ENCODE measurements at places on chromosomes 13 and 19.

DNA sequence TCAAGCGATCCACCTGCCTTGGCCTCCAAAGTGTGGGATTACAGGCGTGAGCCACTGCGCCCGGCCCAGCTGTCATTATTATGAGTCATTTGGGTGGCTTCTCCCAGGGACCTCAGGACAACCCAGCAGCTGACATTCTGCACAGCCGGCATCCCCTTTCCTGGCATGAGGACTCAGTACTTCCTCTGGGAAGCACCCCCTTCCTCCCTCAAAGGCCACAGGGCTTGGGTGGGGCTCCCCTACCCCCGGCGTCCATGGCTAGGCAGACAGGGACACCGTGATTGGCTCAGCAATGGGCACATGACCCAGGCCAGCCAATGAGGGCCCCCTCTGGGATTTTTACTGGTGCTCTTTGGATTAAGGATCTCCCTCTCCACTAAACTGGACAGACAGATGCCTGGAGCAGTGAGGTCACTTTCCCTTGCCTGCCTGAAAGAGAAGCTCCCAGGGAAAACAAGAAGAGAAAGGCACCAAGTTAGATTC lies 6.0 kb downstream of the KANK2 start:
- no peak for DNase-seq

DNA sequence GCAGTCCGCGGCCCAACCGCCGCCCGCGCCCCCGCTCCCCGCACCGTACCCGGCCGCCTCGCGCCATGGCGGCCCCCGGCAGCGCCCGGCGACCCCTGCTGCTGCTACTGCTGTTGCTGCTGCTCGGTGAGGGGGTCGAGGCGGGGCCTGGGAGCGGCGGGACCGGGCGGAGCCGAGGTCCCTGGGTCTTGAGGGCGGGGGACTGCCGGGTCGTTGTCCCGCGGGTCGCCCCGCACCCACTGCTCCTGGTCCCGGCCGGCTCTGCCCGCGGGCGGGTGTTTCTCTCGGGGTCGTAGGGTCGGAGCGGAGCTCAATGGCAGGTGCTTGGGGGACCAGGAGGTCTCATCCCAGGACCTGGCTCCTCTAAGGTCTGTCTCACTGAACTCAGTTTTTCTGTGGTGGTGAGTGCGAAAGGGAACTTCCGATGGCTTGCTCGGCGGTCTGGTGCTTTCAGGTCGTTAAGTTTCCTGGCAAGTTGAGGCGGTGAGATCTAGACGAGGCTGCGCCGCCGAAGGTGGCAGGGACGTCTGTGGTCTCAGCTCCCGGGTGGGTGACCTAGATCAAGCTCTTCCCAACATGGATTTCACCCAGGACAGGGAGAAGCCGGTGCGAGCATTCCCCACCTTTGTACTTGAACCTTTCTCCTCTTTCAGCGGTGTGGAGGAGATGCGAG lies 467 bp downstream of the LAMP1 start:
- peak; percentile 10 for DNase-seq

DNA sequence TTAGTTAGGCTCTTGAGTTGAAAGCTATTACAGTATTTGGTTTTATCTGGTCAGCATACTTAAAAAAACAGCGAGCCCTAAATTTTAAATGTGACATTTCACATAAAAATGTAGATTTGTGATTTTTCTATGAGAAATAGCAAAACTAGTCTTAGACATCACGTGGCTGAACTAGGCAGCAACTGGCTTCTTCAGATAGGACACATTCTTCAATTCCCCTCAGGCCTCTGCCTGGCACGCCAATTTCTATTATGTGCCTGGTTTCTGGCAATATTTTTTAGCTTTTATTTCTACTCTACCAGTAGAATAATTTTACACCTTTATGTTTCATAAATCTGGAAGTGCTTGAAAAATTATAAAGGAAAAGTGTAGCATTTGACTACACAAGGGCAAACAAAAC lies 433.7 kb downstream of the DIAPH3 start:
- no peak for DNase-seq

GRCh38 chr13:40876020-40876738 lies 86.8 kb downstream of the SLC25A15 start:
- DNase-seq, result no peak

GRCh38 chr13:67122251-67122650 lies 107.9 kb downstream of the PCDH9 start:
- no peak for DNase-seq

GRCh38 chr19:8129061-8129618 lies 20.3 kb downstream of the FBN3 start:
- no peak for DNase-seq

GRCh38 chr19:1822210-1822609 lies 10.1 kb upstream of the ATP8B3 start:
- DNase-seq, result no peak

DNA sequence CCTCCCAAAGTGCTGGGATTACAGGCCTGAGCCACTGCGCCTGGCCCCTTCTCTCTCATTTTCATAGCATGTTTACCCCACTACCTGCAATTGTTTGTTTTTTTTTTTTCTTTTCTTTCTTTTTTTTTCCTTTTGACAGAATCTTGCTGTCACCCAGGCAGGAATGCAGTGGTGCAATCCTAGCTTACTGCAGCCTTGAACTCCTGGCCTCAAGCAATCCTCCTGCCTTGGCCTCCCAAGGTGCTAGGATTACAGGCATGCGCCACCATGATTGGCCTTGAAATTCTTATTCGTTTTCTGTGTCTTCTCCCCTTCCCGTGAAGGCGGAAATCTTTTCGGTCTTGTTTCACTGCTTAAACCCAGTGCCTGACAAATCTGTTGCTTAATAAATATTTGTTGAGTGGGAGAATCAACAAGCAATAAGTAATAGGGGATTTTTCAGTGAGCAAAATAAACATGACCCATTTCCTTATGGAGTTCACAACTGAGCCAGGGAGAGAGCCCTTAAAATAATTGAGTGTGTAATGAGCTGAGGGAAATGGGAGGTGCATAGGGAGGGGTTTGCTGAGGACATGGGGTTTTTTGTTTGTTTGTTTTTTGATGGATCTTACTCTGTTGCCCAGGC lies 1.8 kb upstream of the INSR start:
- no peak for DNase-seq

DNA sequence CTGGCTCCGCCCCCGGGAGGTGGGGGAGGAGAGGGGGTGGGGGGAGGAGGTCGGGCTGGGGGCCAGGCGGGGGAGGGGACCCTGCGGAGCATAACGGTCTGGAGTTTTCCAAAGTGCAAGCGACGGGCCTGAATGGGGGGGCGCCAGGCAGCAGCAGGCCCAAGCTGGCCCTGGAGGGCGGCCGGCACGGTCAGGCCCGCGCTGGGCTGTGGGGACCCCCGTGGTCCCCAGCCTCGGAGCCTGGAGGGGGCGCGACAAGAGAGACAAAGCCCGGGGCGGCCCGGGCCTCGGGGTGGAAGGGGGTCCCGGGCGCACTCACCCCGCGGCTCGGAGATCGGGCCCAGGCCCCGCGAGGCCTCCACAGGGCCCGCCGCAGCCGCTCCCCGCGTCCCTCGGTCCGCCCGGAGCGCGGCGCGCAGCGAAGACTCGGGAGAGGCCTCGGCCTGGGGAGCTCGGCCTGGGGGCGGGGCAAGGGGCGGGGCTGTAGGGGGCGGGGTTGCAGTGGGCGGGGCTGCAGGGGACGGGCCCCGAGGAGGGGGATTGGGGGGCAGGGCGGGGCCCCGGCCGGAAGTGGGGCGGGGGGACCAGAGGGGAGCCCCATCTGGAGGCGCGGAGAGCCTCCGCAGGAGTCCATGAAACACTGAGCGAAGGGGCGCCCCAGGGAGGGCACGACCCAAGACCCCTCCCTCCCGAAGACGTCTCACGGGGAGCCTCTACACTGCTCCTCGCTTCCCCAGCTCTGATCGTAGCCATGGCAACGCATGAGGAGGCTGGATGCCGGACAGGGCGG lies 47.6 kb downstream of the PTPRS start:
- peak; percentile 20 for DNase-seq

All from stimulated activated CD4-positive, alpha-beta T cell treated with anti-CD3 and anti-CD28 coated beads, Interleukin-1b, Interleukin-23, amount 100 ng/mL, for 1 hour (primary cell).